HuH-7 (cell line): ENCODE measurements at places on chromosomes 1 and 21.
A peak's percentile ranks its signal among the peaks of the same experiment; 100 is the strongest.

DNA sequence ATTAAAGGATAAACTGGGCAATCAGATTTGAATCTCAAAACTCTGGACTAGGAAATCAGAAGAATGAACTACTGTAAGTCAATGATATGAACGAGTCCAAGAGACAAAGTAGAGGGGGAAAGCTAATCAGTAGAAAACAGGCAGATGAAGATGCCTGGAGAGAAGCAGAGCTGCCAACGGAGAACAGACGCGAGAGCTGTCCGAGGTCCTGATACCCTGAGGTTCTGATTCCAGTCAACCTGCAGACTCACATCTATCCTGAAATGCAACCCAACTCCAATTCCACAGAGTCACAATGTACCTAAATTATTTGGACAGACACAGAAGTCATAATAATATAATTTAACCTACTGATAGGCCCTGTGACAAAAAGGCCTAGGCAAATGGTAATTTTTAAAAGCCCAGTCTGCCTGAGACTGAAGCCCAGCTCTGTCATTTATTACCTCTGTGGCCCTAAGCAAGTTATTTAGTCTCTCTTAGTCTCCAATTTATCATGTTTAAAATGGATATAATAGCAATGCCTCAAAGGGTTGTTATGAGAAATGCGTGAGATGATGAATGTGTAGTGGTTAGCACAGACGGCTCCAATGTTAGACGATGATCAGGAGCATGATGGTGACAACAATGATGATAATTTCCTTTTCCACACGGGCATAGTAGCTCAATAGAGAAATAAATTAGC is 33.4 kb downstream of the RGS7 start:
- DNase-seq = peak; percentile 25

DNA sequence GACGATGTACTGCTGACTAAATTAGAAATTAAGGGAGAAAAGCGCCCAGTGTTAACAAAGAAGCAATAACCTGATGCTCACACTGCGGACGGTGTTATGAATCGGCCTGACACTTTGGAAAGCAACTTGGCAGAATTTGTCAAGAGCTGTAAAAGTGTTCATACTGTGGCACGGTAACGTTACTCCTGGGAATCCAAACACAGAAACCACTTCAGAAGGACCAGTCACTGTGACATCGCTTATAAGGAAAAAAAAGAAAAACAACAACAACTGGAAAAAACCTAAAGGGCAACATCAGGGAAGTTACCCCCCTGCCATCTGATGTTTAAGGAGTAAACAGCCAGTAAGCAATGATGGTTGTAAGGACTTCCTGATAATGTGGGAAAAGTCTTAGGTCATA is 27.7 kb downstream of the CAPZB start:
- DNase-seq = no peak

GRCh38 chr1:38640371-38640770 is 219.2 kb downstream of the RRAGC start:
- no peak for DNase-seq

DNA sequence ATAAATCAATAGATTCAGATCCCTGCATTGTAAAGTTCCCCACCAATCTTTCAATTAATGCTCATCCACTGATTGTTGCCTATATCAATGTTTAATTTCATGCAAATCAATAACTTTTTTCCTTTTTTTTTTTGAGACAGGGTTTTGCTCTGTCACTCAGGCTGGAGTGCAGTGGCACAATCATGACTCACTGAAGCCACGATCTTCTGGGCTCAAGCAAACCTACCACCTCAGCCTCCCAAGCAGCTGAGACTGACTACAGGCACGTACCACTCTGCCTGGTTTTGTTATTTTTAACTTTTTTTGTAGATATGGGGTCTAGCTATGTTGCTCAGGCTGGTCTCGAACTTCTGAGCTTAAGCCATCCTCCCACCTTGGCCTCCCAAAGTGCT is 25.7 kb downstream of the DIO1 start:
- no peak for DNase-seq

DNA sequence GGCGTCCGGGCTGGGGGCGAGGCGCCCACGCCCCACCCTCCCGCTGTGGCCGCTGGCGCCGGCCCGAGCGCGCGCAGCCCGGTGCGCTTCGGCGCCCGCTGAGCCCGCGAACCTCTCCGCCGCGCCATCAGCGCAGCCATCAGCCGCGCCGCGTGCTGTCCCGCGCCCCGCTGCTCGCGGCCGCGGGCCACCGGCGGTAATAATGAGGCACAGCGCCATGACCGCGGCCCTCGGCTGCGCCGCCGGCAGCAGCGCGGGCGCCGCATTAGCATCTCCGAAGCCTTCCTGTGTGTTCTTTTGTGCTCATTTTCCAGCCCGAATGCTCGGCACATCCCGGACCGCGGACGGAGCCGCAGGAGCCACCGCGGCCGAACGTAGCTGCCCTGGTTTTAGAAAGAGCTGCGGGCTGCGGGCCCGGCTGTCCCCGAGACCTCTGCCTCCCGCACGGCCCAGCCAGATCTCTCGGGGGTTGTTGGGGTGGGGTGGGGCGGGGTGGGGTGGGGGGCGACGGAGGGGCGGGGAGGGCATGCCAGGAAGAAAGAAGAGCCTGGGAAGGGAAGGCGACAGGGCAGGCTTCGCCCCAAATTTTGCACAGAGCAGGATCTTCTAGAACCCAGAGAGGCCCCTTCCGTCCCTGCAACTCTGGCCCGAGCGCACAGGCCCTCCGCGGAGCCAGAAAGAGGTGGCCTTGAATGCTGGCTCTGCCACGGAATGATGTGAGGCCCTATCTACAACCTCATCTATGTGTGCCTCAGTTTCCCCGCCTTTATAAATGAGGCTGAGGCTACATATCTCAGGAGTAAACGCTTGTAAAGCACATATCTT is 55.3 kb downstream of the RRAGC start:
- DNase-seq = peak; percentile 33

GRCh38 chr1:227006226-227006796 is 66.2 kb downstream of the COQ8A start:
- DNase-seq = no peak

DNA sequence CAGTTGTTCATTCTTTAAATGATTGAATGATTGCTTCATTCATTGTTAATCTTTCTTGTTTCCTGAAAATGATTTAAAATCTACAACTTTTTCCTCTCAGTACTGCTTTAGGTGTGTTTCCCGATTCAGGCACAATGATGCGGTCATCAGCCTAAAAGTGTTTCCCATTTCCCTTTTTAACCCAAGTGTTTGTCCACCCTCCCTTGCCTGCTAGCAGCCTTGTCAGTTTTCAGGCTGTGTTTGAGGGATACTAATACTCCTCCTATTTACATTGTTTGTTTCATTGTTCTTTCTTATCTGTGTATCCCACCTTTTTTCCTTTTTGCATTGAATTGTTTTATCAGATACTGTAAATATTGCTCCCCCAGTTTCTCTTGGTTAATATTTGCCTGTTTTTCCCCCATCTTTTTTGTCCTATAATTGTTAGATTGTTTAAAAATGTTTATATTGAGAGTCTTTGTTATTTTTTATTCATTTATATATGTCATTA is 131.1 kb downstream of the KIAA0319L start:
- no peak for DNase-seq

DNA sequence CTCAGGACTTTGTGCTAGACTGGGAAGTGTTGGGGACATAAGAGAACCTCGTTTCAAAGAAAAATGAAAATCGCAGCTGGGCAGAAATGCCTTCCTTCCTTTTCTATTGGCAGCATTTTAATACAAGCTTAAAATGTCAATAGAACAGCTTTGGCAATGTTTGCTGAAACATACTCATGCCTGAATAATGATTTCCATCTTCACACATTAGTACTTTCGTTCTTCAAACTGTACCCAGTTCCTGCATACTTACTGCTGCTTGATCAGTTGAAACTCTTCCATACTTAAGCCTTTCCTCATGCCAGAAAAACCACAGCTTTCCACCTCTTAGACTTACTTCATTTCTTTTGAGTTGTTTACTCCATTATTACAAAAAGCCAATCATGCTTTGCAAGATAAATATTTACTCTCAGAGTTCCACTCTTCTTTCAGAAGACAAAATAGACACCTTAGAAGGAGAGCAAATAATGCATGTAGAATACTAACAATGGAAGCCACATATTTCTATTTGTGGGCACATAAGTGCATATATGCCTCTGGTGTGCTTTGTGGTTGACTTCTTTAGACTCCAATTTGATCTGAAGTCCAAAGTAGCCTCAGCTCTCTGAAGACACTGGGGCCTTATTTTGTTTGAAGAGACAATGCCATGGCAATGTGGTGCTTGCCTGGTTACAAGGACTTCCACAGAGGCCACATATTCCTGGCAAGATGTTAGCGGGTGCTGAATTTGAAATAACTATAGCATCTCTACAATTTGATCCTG is 22.7 kb upstream of the CD55 start:
- no peak for DNase-seq

- DNase-seq = peak; percentile 77
These were observed 5.3 kb downstream of the COL18A1 start for GRCh38 chr21:45410151-45410864.

DNA sequence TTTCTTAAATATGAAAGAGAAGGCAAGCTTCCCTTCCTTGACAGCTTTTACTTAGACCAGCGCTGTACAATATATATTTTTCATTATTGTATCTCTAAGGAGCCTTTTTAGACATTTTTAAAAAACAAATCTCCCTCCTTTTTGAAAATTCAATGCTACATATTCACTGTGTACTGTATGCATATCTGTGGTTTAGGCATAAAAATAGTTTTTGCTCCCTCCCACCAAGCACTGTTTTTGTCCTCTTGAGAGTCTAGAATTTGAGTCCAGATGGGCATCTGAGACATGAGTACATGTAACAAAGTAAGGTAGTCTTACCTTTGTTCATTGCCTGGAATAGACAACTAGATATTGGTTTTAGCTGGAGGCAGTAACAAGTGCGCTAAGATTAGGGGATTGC is 488.5 kb upstream of the RUNX1 start:
- DNase-seq = no peak

- DNase-seq = no peak
These were observed 13.6 kb downstream of the MTF1 start for GRCh38 chr1:37845786-37846185.

GRCh38 chr1:190975827-190976226 is 498.2 kb upstream of the BRINP3 start:
- no peak for DNase-seq

DNA sequence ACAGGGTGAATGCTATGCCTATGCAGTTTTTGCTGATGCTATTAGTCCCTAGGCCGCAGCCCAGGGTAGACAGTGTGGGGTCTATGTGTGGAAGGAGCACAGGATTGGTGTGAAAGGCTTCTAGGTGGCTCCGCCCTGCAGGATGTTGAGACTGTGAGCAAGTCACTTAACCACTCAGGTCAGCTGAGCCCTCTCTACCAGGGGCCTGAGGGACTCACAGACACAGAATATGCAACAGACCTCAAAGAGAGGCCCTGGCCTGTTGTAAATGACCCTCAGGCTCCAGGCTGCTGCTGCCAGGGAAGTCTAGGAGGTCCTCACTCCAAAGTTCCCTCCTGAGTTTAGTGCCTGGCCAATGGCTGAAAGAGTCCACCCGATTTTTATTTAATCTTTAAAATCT is 11.0 kb downstream of the NHLH2 start:
- DNase-seq = no peak

GRCh38 chr1:235650341-235651169 is 971 bp upstream of the GNG4 start:
- DNase-seq = peak; percentile 86

GRCh38 chr1:33248244-33248643 is 8.0 kb upstream of the ZNF362 start:
- no peak for DNase-seq

DNA sequence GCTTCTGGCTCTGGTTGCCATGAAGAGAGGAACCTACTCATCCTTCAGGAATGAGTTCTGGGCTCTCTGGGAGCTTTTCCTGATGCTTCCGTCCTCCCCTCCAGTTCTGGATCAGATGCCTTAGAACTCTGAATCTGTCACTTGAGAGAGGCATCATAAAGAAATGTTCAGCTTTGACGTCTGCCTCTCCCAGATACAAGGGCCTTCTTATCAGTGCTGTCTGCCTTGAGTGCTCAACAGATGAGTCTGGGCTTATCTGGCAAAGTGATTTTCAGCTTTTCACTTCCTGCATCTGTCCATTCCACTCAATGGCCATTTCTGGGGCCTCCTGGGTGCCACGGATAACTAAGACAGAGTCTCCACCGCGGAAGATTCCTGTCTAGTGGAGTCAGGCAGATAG is 12.3 kb upstream of the OTUD3 start:
- DNase-seq = no peak

DNA sequence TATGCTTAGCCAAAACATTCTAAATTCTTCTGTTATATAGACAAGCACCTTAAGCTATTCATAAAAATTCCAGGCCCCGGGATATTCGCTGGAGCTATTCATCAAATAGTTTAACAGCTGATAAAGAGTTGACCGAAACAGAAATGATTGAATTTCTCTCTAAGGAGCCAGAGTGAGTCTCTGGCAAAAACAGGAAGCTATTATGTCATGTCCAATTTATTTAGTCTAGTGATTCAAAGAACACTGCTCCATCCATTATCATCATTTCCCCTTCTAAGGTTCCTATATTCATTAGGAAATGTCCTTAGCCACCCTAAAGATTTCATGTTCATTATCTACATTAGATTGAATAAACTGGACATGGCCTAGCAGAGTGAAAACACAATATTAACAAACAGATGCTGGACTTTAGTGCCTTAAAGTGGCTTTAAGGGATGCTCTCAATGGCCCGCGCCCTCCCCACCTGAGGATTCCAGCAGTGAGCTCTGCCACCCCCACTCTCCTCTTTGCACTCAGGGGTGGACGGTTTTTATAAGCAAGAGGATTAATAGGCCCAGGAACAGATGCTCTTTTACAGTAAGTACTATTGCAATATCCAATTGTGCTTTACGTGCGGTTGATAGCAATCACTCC is 122.1 kb upstream of the RGS1 start:
- no peak for DNase-seq

DNA sequence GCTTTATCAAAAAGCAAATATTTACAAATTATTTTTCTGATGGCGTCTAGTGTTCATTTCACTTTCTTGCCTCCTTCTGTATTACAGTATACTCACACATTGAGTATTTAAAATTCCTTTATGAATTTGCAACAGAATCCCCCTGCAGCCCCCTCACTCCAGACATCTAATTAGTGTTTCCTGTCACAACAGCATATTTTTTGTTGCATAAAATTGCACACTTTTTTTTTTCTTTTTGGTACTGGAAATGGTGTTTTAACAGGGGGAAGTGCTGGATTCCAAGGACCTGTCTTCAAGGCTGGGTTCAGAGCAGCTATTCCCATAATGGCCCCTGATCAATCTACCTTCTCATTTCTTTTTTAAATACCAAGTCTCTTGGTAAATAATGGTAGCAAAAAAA is 184.3 kb upstream of the HMCN1 start:
- DNase-seq = no peak

DNA sequence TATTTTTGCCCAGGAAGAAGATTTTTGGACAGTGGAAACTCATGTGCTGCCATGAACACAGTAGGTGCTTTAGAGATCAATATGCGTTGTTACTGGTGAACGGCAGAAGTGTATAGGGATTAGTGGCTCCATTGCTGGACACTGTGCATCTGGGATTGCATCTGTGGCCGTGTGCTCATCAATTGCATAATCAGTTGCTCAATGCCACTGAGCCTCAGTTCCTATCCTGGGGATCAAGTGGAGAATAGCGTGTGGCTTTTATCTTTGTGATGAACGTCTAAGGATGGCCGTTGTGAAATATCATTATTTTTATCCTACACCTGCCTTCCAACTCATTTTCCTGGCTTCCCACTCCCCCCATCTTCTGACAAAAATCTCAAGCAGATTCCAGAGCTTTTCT is 5.4 kb downstream of the TNN start:
- DNase-seq = no peak
